Stimulated activated CD4-positive, alpha-beta T cell treated with anti-CD3 and anti-CD28 coated beads, TNF-alpha, amount 100 ng/mL, for 24 hours (primary cell): ENCODE measurements at places on chromosomes 6 and 20.

GRCh38 chr6:34080357-34080756 is 65.5 kb downstream of the GRM4 start:
- no peak for DNase-seq

DNA sequence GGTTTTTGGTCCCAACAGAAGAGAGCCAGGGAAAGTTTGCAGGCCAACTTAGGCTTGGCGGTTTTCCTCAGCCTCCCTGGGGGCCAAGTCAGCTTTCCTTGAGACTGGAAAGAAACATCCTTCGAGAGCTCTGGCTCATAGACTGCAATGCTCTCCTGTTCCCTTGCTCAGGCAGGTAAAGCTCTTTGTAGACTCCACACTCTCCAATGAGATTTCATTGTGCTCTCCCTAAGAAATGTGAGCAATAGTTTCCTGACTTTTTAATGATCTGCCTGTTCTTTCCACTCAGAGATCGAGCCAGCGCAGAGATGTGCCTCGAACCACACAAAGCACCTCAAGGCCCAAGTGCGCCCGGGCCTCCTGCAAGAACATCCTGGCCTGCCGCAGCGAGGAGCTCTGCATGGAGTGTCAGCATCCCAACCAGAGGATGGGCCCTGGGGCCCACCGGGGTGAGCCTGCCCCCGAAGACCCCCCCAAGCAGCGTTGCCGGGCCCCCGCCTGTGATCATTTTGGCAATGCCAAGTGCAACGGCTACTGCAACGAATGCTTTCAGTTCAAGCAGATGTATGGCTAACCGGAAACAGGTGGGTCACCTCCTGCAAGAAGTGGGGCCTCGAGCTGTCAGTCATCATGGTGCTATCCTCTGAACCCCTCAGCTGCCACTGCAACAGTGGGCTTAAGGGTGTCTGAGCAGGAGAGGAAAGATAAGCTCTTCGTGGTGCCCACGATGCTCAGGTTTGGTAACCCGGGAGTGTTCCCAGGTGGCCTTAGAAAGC is 13.9 kb downstream of the TNFAIP3 start:
- no peak for DNase-seq

DNA sequence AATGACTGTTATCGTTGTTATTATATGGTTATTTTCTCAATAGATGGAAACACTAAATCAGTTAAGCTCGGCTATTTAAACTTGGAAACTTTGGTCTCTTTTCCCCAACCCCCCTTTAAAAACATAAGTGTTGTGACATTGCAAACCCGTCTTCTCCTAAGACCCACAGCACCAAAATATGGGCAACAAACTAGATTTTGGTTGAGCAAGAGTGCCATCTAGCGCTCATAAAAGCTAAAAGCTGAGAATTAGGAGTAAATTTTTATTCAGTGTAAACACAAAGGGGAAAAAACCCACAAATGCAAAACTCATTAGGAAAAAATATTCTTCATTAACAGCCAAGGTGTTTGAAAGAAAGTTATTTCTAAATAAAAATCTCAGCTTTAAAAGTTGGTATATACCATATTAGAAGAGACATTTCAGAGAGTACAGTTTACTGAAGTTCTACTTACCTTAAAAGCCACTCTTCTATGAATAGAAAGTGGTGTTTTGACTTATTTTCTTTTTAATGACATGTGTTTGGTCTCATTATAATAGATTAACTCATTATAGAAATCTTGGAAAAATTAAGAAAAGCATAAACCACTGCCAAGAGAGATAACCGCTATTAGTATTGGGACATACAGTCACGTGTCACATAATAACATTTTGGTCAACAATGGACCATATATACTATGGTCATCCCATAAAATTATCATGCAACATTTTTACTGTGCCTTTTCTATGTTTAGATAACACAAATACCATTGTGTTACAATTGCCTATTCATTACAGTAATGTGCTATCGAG is 21.1 kb downstream of the SESN1 start:
- no peak for DNase-seq

GRCh38 chr6:37714836-37715420 is 17.2 kb upstream of the MDGA1 start:
- DNase-seq = no peak

DNA sequence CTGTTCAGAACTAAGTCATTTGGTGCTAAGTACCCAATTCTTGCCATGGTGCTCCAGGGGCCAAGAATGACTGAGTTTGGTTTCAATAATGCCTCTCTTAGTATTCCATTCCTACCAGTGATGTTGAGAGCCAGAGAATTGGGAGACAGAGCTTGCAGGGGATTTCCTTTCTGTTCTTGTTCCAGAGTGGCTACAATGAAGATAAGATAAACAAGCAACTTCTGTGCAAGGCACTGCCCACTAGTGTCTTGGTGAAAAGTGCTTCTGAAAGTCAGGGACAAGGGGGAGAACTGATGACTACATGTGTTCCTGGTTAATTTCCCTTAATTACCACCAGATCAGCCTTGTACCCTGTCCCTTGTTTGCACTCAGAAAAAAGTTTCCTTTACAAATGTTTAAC is 421.6 kb downstream of the BCKDHB start:
- DNase-seq = no peak

- DNase-seq = no peak
These were observed 78.4 kb downstream of the ERMARD start for GRCh38 chr6:169829786-169830185.

- DNase-seq = no peak
These were observed 49.0 kb downstream of the AFG1L start for GRCh38 chr6:108343894-108344293.
